ENCODE measurements at places on chromosomes 7 and 10. TPM values are rescaled to one million over a fixed set of nuclear protein-coding genes. Genes with fewer than 3 reads are reported as not detected.

- no peak for DNase-seq
These were observed 62.6 kb downstream of the COL13A1 start for GRCh38 chr10:69864321-69864720.

The HOXA11 gene
- 0.04 TPM for polyA plus RNA-seq

The UPK3B gene
- not detected for polyA plus RNA-seq

The NOS3 gene
- 7.5 TPM for polyA plus RNA-seq

DNA sequence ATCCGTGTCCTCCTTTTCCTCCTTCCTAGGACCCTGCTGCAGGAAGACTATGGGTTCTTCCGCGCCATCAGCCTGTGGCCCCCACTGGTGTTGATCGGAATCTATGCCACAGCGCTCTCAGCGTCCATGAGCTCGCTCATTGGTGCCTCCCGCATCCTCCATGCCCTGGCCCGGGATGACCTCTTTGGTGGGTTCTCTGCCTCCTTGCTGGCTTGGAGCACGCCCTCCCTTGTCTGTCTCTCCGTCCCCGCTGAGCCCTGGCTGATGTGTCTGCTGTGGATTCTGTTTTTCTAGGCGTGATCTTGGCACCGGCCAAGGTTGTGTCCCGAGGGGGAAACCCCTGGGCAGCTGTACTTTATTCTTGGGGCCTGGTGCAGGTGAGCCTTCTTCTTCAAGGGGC lies 7.3 kb upstream of the TRIP6 start:
- DNase-seq: no peak

DNA sequence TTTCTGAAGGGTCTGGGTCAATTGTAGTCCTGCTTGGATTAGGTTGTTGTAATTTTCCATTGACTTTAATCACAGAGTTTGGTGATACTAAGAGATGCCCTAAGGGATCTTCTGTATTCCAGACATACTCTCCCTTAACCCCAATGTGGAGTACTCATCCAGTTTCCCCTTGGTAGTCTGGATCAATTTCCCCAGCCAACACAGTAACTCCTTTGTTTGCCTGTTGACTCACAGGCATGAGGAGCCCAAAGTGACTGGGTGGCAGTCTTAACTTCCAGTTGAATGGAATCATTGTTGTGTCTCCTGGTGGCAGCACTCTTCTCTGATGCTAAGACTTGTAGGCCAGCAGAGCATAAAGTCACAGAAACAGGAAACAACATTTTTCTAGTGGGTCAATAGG lies 41.5 kb upstream of the PIK3CG start:
- peak; percentile 30 for DNase-seq

DNA sequence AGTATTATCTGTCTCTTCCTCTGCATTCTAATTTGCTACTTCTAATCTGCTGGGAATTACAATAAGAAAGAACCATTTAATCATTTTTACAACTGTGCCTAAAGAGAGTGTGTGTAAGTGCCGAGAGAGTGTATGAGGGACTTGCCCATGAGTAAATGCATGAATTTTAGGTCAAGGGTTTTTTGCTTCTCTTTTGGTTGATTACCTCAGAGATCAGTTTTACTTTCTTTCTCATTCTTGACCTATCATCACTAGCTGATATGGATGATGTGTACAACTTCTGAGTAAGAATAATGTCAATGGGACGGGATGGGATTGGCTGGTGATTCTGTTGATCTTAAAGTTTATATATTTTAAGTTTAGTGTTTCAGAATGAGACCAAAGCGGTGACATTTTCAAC lies 47.8 kb downstream of the IKZF1 start:
- DNase-seq: no peak

GRCh38 chr10:27607591-27607990 lies 103.5 kb downstream of the RAB18 start:
- no peak for DNase-seq

DNA sequence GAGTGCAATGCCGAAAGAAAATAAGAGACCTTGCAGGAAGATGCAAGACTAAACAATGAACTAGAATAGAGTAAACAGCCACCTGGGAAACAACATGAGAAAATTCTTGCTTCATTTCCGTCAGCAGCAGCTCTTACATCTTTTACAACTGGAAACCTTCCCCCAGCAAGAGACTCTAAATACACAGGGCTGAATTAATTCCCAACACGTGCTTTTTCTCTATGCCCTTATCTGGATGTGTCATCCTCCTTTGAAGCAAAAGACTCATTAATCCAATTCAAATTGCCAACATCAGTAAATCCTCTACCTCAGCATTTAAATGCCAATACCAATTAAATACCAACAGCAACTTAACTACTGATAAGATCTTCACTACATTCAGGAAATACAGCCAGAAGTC lies 99.0 kb upstream of the PDE1C start:
- no peak for DNase-seq

DNA sequence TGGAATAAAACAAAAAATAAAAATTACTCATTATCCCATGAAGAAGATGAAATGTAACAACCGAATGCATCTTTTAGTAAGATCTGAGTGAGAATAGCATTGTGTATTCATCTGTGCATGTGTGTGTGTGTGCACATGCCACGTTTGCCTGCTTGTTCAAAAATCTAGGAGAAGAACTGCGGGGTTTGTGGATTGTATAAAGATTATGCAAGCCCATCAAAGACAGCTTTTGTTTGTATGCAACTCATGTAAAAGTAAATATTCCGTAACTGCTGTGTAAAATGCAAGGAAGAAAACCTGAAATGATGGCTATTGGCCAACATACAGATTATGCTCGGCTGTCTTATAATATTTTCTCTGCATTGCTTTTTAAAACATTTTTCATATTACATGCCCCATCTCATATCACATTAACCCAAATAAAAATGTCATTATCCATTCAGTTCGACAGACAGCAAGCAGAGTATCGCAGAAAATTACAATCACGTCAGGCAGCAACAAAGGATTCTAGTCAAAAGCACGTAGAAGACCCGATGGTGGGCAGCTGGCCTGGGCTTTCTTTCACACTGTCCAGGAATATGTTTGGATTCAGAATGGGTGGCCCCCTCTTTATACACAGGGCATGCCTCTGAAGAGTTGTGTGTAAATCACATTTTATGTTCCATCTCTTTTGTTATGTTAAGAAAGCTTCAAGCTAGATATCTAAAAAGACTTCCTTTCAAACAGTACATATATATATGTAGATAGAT lies 114.0 kb downstream of the PARP12 start:
- peak; percentile 5 for DNase-seq

DNA sequence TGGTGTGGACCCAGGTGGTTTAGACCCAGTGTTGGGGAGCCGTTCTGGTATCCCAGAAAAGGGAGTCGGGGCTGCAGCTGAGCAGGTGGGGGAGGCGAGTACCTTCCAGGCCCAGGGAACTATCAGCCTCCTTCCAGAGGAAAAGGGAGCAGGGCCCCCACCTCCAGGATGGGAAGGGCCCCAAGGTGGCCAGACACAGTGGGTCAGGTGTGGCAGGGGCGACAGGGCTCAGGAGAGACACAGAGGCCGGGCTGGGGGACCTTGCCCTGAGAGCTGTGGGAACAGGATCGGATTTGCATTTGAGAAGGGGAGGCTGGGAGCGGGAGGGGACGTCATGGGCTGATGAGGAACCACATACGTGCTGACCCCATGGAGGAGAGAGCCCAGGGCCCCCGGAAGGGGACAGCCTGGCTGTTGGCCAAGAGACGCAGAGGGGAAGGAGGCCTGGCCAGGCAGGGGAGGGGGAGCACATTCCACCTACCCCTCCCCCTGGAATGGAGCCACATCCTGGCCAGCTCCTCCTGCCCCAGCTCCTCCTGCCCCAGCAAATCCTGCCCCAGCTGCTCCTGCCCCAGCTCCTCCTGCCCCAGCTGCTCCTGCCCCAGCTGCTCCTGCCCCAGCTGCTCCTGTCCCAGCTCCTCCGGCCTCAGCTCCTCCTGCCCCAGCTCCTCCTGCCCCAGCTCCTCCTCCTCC lies 9.7 kb upstream of the TTYH3 start:
- DNase-seq: peak; percentile 92

- no peak for DNase-seq
These were observed 32.0 kb downstream of the JAKMIP3 start for GRCh38 chr10:132097609-132098377.

DNA sequence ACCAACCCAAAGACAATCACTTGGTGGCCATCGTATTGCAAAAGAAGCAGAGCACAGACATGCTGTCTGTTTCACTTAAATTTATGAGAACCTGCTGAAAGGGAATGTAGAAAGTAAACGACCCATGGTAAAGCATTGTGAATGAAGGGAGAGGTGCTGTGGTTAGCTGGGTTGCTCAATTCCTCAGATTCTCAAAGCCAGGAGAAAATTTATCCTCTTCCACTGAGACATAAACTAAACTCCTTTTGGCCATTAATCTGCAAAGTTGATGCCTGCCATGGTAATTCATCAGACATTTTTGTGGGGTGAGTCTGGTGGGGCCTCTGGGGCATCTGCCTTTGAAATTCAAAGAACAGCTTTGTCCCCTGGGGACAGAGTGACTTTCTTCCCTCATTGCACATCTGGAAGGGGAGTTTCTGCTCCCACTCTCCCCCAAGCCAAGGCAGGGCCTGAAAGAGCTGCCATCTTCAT lies 951.0 kb downstream of the LRMDA start:
- no peak for DNase-seq

DNA sequence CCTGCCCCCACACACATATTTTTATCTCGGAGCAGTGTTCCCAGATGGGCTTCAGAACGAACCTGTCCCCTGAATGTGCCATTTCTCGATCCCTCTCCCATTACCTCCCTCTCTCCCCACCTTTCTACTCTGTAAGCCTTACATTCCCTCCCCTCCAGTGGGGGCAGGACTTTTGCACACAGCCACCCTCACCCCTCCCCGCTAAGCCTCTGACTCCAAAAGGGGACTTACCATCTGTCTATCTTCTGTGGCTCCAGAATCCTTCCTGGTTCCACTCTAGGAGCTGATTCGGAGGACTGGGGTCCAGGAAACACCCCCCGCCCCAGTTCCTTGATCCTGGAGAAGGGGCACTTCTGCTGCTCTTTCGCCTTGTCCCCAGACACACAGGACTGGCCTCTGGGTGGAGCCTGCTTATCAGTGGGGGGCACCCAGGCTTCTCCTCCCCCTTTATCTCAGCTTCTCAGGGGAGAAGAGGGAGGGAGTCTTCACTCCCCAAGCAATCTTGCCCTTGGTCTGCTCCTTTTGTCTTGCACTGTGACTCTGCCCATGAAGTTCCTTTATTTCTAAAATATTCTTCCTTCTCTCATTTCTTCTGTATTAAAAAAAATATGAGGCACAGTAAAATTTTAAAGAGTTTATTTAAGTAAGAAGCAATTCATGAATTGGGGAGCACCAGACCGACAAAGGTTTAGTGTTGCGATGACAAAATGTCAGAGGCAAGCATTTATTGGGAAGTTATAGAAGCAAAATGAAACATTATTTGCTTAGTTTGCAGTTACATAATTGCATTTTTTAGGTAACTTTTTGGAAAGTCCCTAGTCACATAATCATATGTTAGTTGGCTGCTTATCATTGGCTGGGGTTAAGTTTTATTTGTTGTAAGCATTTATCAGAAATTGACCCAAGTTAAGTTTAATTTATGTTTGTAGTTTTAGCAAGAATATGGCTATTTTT lies at the start of gene KEL:
KEL (minus strand) TSS at position 391 of the 954 bp plus-strand sequence; CDS start at position 234, 157 bp downstream.
- no peak for DNase-seq

DNA sequence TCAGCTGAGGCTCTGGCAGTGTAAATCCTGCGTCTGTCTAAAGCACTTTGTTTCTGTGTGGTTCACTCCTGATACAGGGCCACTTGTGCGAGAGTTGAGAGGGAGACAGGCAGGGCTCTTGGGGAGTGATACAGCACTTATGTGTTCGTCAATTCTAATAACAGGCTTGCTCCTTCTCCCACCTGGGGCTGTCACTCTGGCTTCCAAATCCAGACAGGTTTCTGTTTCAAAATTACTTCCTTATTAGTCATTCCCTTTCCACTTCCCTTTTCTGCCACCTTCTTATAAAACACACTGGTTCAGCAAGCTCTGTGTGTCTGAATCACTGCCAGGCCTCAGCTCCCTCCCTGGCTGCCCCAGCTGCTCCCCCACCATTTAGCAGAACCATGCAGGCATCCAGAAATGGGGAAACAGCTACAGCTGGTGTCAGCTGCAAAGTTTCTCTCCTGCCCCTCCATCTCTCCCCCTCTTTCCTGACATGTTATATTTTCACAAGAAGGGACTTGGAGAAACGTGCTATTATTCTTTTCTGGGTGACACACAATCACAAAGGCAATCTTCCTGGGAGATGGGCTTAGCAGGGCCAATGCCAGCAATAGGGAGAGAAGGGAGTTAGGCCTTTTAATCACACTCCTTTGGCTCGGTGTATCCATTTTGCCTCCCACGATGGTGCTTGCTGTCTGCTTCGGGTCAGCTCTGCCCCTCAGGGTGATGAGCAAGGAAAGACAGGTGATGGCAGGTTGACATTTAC lies 58.4 kb upstream of the ZNRF2 start:
- no peak for DNase-seq

GRCh38 chr7:86558680-86559501 lies 84.8 kb upstream of the GRM3 start:
- DNase-seq: no peak

GRCh38 chr10:46255801-46256747 lies 30.7 kb upstream of the ANTXRL start:
- peak; percentile 43 for DNase-seq

The PDZD7 gene
- 0.58 TPM for polyA plus RNA-seq

GRCh38 chr10:118963933-118964332 lies 65.6 kb upstream of the NANOS1 start:
- DNase-seq: no peak

The NOC3L gene
- polyA plus RNA-seq: 7.6 TPM

The CCL24 gene
- polyA plus RNA-seq: not detected

- no peak for DNase-seq
These were observed 425 bp upstream of the MTG1 start for GRCh38 chr10:133393401-133394063.

- DNase-seq: no peak
These were observed 199.7 kb upstream of the FRMD4A start for GRCh38 chr10:14530465-14530864.

DNA sequence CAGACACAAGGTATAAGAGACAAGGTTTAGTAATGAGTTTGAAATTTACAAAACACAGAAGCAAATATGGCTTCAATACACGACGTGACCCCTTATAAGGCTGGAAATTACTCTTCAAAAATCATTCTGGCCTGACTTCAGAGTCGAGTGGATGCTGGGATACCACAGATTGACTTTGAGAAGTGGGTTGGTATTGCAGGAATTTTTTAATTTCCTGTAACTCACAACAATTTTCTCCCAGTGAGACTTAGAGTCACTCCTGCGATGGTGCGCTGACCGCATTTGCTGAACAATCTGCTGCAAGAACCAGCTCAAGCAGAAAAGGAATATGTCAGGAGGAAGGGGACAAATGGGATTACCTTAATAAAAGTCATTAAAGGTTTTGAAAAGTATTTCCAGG lies 132.1 kb downstream of the EMX2 start:
- DNase-seq: no peak

DNA sequence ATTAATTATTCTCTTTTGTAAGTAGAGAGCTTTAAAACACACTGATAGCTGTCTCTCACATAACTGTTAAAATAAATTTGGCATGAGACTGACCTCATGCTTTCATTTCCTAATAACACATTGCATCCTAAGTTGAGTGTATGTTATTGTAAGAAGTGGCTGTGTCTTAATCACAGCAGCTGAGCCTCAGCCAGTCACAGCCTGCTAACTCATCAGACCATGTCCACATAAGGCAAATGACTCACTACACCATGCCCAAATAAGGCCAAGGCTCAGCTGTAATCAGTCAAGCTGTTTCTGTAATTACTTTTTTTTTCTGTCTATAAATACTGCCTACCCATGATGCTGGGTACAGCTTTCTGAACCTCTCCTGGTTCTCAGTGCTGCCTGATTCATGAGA lies 860.9 kb downstream of the XPNPEP1 start:
- no peak for DNase-seq

The ATRNL1 gene
- polyA plus RNA-seq: 0.01 TPM

All from HepG2 (cell line).